ENCODE measurements at places on chromosomes 7 and 10. TPM values are rescaled to one million over a fixed set of nuclear protein-coding genes. Genes with fewer than 3 reads are reported as not detected.

DNA sequence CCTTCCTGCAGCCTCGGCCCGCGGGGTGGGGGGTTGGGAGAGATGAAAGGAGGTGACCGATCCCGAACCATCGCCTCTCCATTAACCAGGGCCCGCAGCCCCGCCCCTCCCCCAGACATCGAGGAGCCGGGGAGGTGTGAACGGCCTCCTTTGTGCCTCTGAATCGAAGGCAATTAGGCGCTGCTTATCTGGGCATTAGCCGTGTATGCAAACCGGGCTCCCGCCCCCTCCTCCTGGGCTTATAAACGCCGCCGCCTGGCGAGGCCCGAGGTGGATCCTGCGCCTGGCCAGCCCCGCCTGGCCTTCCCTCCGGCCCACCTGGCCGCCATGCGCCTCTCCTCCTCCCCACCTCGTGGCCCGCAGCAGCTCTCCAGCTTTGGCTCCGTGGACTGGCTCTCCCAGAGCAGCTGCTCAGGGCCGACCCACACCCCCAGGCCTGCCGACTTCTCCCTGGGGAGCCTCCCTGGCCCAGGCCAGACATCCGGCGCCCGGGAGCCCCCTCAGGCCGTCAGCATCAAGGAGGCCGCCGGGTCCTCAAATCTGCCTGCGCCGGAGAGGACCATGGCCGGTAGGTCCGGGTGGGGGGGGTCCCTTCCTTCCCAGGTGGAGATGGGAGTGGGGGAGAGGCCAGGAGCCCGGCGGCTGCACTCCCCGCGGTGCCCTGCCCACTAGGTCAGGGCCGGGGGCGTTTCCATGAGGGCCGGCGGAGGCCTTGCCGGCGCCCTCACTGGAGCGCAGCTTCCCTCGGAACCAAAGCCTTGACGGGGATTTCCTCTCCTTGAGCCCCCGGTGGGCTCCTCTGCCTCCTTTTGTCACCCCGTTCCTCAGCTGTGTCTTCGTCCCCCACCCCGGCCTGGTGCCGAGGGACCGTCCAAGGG, at the start of gene VENTX:
TSS of gene VENTX (plus strand) at position 268 of the 878 bp plus-strand sequence. CDS start at position 328, 60 bp downstream.
- DNase-seq: no peak

Gene CALCR
- total RNA-seq: not detected

Gene NFE2L3
- total RNA-seq: 13.0 TPM

- DNase-seq: no peak
Measured at GRCh38 chr7:77235276-77235675, 35.7 kb upstream of the FGL2 start.

Gene ADCY1
- total RNA-seq: 1.1 TPM

GRCh38 chr7:30032310-30033125, 4.3 kb downstream of the PLEKHA8 start:
- no peak for DNase-seq

DNA sequence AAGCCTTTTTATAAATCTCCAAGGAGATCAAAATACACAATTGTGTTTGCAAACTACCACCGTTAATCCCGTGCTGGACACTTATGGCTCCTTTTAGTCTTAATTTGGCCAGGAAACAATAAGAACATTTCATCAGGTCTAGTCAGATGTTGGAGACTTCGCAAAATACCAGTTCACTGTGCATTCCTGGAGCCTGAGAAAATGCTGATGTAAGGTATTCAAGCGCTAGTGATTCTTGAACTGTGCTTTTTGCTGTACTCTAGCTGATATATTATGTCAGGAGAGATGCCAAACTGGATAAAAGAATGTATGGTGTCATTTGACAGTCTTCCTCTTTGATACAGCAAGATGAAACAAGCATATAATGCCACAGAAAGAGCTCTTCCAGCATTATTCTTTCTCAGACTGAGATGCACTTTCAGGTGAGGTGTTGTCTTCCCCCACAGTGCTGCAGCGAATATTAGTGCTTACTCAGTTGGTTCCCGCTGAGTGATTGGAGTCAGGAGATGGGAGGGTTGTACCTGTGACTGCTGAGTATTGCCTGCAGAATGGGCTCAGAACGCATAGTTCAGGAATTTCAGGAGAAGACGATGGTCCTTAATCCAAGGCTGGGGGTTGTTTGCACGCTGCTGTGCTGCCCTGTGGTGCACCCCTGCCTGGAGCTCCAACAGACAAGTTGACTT, 59.2 kb downstream of the OGDH start:
- no peak for DNase-seq

DNA sequence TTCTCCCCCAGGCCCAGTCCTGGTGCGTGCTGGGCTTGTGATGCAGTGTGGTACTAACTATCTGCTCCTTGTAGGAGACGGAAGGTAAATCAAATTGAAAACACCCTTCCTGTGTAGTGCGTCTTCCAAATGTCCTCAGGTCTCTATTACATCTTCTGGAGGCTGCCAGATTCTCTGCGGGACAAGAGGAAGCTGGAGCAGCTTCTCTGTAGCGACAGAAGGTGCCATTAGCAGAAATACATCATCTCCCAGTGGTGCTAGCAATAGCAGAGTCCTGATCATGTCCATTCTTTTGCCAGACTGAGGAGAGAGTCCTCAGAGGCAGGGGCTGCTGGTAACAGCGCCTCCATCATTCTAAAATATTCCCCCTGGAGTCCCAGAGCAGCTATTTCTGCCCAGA, 675.2 kb downstream of the LRMDA start:
- DNase-seq: no peak

DNA sequence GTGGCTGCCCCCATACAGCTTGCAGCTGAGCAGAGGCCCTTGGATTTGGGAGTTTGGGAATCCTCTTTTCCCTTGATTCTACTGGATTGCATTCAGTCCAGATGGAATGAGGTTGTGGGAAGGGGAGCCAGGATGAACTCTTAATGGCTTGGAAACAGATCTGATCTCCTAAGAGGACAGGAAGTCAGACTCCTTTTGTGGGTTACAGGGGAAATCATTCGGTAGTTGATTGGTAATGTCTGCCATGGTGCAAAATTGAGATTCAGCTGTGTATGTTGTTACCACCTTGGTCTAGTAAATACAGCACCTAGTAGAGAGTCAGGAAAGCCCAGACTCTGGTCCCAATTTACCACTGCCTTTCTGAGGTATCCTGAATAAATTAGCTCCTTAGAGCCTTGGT, 144.2 kb upstream of the TNRC18 start:
- no peak for DNase-seq

DNA sequence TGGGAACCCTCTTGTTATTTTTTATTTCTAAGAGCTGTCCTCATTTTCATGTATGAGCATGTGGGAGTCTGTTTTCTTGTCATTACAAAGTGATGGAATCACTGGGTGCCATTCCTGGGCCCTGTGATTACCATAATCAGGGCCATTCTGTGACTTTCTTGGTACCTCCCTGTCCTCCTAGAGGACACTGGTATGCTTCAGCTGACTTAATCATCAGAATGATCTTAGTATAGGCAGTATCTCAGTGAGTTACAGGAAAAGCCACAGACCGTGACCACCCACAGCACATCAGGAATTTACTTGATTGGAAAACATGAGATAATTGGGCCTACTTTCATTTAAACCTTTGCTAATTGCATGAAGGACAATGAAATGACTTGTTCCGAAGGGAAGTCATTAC, 7.2 kb downstream of the NOM1 start:
- no peak for DNase-seq
